ENCODE measurements at places on chromosomes 5 and 9.

DNA sequence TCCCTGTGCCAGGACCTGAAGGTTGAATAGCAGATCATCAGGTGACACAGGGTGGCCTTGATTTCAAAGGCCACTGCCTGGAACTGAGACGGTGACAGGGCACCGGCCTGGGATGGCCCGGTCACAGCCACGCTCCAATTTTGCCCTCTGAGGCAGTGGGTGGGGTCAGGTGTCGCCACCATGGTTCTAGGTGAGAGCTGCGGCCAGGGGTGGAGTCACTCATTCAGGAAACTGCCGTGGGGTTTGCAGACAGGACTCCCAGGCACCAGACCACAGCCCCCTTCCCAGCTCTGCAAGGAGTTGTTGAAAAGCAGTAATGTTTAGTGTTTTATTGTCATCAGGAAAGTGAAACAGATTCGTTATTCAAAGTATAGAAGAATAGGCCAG lies 17.3 kb upstream of the RNU6ATAC start:
- no peak for DNase-seq

DNA sequence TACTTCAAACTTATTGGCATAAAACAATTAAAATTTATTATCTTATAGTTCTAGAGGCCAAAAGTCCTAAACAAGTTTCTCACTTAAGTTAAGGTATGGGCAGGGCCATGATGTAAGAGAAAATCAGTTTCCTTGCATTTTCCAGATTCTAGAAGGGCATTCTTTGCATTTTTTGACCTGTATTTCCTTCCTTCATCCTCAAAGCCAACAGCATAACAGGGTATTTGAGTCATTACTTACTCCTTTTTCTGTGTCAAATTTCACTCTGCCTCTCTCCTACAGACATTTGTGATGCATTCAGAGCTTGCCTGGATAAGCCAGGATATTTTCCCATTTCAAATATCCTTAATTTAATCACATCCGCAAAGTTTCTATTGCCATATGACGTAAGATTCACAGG lies 1499.0 kb downstream of the EFNA5 start:
- DNase-seq = no peak

DNA sequence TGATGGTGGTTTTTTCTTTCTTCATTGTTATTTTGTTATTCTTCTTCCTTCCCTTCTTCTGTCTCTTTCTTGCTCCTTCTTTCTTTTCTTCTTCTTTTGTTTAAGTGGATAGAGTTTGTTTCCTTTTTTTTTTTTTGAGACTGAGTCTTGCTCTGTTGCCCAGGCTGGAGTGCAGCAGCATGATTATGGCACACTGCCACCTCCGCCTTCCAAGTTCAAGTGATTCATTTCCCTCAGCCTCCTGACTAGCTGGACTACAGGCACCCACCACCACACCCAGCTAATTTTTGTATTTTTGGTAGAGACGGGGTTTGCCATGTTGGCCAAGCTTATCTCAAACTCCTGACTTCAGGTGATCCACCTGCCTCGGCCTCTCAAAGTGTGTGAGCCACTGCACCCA lies 40.3 kb downstream of the JAK2 start:
- DNase-seq = no peak

- DNase-seq = no peak
Measured at GRCh38 chr9:33466565-33467495, 6.9 kb downstream of the NOL6 start.

GRCh38 chr9:132230605-132231004 lies 68.7 kb downstream of the NTNG2 start:
- no peak for DNase-seq

DNA sequence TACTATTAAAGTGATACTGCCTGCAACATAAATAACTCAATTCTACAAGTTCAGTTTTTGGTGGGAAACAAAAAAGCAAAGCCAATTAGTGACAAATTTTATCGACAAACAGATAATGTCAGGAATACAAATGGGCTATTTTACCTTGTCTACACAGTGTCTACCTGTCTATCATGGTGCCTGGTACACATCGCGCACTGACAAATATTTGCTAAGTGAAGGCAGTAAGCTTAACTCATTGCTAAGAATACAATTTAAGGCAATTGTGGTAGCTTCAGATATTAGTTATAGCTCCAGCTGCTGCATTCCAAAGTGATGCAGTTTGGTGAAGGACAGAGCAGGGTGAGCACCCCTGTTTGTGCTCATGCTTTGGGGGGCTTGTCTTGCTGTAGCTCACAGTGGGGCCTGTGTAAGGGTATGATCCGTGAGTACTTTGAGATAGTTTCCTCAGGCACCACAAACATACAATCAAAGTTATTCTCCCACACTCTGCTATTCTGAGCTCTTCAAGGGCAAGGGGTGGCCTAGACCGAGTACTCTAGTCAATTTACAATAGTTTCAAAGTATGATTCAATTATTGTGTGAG lies 24.7 kb downstream of the ELL2 start:
- no peak for DNase-seq

DNA sequence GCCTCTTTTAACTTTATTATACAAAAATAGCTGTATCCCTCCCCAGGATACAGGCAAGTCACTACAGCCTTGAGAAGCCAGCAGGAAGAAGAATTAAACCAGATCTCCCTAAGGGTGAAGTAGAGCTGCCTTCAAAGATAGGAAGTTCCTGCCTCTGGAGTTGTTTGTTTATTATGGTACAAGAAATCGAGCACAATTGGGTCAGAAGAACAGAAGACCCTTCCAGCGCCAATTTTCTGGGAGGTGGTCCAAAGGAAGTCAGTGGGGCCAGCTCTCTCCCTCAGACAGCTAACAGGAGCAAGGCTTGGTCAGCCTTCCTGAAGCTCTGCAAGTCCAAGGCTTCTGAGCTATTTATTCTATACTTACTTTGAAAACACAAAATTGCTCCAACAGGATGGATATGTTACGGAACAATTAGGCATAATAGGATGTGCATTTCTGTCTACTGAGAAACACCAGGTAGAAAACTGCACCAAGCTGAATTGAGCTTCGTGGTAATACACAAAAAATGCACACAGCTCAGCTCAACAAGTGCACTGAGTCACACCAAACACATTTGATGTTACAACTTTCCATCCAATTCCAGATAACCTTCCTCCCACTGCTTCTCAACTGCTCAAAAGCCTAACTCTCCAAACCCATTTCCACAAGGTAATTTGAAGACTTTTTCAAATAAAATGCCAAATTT lies 16.0 kb downstream of the SERINC5 start:
- no peak for DNase-seq

- no peak for DNase-seq
Measured at GRCh38 chr5:4230786-4231641, 635.4 kb downstream of the IRX1 start.

All from amniotic stem cell (primary cell).